ENCODE measurements at places on chromosomes 3 and 15. TPM values are rescaled to one million over a fixed set of nuclear protein-coding genes. Genes with fewer than 3 reads are reported as not detected.

Gene RASL12
- not detected for total RNA-seq

Gene TP63
- total RNA-seq = not detected

Gene ADGRG7
- total RNA-seq = not detected

DNA sequence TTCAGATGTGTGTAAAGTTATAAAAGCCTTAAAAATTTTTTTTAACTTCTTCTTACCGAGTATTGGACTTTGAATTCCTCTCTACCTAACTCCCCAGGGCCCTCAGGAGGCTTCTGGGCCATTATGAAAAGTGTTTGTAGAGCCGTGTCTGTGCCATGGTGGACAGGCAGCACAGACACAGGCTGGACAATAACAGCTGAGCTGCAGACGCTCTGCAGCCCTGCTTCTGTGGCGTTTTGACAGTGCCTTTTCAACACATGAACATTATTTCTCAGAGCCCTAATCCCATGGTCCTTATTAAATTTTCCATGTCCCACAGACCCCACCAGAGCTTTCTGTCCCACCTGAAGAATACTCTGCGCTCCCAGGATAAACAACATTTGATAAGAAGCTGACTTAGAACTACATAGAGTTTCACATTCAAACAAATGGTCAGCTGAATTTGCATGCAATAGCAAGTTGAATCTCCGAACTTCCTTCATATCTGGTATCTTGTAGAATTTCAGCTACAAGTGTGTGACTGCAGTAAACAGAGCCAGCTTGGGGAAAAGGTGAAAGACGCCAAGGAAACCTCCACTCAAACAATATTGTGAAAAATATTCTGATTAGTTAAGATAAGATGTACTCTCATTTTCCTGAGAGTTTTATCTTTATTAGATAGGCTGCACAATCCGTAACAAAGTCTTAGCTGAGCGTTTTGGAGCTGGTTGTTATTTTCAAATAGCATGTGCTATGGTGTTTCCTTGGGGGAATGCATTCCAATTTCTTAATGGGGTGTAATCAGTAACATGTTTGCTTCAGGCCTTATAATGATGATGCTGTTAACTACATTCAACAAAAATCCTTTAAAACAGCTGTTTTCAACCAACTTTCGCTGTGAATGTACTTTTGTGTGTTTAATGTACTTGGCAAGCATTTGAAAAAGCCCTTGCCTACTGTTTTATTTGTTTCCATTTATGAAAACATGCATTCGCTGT is 378.2 kb downstream of the MECOM start:
- DNase-seq = no peak

DNA sequence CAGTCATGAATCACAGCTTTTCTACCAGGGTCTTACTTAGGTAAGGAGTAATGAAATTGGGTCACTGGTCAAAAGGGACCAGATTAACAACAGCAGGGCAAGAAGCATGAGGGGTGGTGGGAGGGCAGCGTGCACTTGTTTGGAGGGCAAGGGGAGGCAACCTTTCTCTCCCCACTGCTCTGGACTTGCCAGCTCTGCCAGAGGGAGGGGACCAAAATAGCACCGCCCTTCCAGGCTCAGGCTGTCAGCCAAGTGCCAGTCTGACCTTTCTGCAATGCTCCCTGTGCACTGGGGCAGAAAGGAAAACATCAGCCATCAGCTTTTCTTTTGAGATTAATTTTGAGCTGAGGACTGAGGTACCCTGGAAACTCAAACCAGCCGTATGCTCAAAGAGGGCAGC is 4.5 kb upstream of the ULK3 start:
- DNase-seq = no peak

- no peak for DNase-seq
These were observed 344.4 kb downstream of the CADM2 start for GRCh38 chr3:85303156-85303555.

DNA sequence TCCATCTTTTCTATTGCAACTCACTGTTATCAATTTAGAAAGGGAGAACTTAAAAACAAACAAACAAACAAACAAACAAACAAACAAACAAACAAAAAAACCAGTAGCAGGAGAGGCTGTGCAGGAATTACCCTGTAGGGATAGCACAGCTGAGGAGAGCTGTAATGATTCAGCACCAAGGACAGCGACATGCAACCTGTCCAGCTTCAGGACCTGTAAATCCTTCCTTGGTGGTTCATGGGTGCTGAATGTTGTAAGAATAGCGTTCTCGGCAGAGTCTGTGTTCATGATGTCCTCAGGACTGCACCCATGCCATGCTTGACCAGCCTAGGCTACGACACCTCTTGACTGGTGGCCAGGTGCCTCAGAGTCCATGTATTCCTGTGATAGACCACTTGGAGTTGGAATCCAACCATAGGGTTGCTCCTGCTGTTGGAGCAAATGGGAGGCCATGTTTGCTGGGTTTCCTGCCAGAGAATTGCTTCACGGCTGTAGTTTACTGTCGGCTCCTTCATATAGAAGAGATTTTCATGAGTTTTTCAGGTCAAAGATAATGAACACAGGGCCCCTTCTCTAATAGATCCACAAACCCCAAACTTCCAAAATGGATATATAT is 65.9 kb downstream of the CACNA2D3 start:
- peak; percentile 54 for DNase-seq

All from GM23248 (cell line).